Natural killer cell treated with Interleukin-12 subunit alpha and Interleukin-12 subunit beta and Interleukin-15 and Interleukin-18, amount 100 ng/mL, for 72 hours (primary cell): ENCODE measurements at places on chromosomes 4 and X. TPM values are rescaled to one million over a fixed set of nuclear protein-coding genes. Genes with fewer than 3 reads are reported as not detected.

Gene MAGEA1
- not detected for total RNA-seq

Gene SLC34A2
- total RNA-seq = not detected

Gene SATL1
- total RNA-seq = not detected

Gene MED12
- 72.9 TPM for total RNA-seq

Gene TREX2
- total RNA-seq = 1.4 TPM

DNA sequence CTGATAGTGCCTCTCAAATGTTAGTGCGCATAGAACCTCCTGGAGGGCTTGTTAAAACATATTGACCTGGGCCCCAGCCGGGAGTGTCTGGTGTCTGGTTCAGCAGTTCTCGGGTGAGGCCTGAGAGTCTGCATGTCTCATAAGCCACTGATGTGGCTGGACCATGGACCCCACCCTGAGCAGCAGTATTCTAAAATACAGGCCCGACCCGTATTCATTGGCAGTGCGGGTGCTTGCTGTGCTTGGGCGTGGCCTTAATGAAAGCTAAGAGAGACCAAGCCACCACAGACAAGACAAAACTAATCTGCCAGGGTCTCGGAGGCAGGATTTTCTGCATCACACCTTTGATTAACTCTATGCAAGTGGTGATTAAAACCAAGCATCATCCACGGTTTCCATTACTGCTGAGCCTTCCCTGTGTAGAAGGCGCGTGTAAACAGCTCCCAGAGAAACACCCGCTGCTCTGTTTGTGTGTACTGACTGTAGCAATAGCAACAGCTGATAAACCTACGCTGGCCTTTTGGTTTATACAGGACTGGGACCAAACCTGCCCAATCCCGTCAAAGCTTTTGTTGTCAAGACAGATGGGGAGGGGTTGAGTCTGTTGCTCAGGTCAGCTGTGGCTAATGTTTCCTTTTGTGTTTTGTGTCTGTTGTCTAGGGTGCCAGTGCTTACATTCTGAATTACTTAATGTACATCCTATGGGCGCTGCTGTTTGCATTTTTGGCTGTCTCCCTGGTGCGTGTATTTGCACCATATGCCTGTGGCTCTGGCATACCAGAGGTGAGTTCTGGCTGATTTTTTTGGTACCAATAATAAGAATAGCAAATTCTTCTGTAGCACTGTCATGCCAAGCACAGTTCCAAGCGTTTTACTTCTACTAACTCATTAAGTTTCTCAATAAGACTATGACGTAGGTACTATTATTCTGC is 40.8 kb downstream of the CLCN4 start:
- no peak for DNase-seq

GRCh38 chrX:71450433-71451106 is 82.3 kb upstream of the OGT start:
- no peak for DNase-seq

DNA sequence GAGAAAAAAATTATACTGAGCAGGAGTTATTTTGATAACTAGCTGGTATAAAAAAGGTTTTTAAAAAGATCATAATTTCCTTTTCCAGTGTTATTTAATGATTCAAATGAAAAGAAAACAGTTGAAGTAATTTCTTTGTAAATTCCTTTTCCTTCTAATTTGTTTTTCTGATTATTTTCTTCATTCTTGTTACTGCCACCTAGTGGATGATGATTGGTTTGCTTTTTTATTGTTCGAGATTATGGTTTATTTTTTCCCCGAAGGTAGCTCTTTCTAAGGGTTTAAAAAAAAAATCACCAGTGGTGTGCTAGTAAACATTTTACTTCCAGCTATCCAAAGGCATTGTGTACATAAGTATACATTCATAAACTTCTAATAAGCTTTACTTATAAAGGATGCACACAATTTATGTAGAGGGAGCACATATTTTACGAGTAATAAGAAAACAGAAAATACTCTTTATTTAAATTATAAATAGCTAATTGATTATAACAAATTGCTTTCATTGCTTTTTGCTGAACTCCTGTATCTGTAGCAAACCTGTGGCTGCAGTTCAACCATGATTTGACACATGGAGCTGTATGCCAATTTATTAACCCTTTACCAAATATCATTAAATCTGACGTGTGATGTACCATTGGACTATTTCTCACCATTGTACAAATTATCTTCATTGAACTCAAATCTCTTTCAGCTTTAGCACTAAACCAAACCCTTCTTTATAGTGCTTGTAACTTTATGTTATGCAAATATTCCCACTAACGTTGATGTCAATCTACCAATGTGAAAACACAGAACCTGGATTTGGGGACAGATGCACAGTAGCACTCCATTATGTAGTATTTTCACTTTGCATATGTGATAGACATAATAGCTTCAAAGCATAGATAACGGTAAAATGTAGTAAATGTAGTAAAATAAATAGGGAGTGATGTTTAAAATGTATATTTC is 97.8 kb upstream of the ANK2 start:
- no peak for DNase-seq

GRCh38 chrX:149505671-149506070 is 565 bp upstream of the IDS start:
- no peak for DNase-seq

DNA sequence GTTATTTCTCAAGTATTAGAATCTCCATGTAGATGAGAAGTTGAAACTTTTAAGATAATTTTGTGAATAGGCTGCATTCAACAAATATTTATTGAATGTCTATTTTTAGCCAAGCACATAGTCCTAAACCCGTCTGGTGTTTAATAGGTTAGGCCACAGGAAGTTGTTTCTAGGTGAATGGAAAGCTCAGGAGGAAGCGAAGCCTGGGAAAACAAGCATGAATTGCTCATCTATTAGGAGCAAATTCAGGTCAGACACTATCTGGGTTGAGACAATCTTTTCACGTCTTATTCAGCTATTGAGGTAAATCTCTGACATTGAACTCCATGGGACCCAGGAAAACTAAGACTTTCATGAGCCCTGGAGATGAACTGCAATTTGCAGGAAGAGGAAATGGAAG is 43.1 kb upstream of the FREM3 start:
- DNase-seq = no peak

DNA sequence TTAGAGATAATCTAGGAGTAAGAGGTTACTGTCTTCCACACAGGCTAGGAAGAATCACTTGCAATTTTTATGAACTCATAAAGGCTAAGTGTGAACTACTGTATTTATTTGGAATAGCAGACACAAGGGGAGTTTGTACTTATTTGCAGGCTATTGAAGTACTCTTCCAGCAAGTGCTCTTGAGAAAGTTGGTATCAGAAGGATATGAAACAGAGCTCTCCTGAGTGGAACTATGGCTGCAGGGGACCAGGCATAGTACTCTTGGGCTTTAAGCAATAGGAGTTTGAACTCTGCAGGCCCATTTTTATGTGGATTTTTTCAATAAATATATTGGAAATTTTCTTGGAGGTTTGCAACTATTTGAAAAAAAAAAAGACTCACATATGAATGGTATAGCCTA is 756.3 kb upstream of the ATOH1 start:
- no peak for DNase-seq

DNA sequence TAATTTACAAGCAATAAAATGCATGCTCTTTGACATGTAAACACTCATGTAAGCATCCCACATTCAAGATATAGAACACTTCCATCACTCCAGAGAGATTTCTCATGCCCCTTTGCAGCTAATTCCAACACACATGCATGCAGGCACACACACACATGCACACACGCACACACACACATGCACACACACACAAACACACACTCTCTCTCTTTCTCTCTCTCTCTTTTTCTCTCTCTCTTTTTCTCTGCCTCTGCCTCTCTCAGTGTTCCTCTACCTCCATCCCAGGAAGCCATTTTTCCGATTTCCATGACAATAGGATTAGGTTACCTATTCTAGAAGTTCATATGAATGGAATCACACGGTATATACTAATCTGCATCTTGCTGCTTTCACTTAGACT is 11.9 kb upstream of the SOD3 start:
- DNase-seq = no peak

DNA sequence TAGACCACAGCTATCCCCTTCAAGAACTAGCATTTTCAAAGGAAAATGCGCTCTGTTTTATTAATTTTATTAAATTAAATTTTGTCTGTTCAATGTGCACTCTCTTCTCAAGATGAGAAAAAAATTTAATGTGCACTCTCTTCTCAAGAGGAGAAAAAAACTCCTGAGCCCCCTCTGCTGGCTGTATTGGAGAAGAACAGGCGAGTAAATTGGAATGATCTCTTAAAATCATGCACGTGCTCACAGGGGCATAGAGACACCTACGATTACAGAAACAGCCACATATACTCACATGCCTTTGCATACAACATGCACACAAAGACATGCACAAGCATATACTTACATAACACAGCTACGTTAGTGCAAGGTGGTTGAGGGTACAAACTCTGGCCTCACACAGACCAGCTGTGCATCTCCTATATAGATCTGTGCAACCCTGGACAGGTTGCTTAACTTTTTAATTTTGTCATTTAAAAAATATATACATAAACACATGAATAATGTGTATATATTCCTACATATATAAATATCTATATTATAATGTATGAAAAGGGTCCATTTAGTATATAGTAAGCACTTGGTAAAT is 176.2 kb upstream of the CXorf66 start:
- no peak for DNase-seq

GRCh38 chrX:68868316-68868715 is 39.5 kb downstream of the EFNB1 start:
- DNase-seq = no peak

DNA sequence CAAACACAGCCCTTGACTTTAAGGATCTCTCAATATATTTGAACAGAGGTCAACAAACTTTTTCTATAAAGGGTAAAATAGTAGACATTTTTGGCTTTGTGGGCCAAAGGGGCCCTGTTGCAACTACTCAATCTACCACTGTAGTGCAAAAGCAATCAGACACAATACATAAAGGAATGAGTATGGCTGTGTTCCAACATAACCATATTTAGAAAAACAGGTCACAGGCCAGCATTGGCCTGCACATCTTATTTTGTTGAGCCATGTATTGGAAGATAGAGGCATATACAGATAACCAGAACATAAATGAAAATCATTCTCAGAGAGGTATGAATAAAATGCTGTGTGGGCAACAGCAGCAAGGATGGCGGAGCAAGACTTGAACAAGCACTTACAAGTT is 49.8 kb downstream of the MID1 start:
- DNase-seq = no peak
